CD4-positive, alpha-beta T cell treated with Interleukin-4 for 4 hours (primary cell): ENCODE measurements at places on chromosomes 2 and 18.

DNA sequence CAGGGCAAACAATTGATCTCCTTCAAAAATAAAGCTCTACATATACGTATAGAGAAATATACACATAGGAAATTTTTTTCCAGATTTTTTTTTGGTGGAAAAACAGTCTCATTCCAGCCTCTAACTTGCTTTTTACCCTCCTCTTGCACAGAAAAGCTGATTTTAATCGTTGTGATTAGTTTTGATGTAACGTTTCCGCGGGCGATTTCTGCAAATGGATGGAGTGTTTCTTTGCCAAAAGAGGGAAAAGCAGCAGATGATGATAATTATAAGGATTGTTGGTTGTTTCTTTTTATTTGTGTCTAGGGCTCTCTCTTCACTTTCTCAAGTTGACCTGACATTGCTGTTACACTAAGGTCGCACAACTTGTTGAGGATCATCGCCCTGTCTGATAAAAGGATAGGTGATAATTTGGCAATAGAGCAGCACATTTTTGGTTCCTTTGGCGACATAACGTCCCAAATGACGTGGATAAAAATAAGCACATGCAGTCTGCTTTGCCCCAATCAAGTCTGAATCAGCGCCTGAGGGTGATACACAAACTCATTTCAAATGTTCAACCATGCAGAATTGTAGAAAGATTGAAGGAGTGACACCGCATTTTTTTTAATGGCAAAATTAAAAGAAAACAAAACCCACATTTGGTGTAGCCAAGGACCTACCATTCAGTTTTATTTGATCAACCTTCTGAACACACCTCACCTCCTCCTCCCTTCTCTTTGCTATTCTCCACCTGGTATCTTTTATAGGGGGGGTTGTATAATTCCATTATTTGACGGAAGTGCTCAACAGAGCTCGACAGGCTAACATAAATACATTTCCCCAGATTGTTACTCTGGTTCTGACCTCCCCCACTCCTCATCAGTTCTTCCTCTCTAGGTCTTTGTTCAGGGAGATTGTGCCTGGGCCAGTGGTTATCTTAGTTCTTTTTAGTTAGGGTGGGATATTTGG lies 109.6 kb upstream of the KCTD1 start:
- DNase-seq: no peak

- peak; percentile 54 for DNase-seq
Measured at GRCh38 chr2:70919672-70920366, 15.9 kb upstream of the ATP6V1B1 start.

GRCh38 chr18:70732188-70732587 lies 443.3 kb downstream of the SOCS6 start:
- no peak for DNase-seq

- no peak for DNase-seq
Measured at GRCh38 chr2:65098741-65099140, 31.2 kb downstream of the RAB1A start.

DNA sequence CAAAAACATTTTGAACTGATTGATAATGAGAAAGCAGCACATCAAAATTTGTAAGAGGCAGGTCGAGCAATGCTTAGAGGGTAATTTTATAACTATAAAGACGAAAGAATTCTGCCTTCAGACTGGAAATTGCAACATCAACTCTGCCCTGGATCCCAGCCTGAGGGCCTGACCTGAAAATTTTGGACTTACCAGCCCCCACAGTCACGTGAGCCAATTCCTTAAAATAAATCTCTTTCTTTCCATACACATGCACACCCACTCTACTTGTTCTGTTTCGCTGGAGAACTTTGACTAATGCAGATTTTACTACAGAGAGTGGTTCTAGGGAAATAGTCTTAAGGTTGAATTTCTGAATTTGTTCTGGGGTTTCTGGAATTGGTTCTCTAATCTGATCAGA lies 14.6 kb upstream of the ACOXL start:
- DNase-seq: no peak

GRCh38 chr2:225319872-225320271 lies 79.6 kb upstream of the NYAP2 start:
- DNase-seq: no peak

- no peak for DNase-seq
Measured at GRCh38 chr18:34990597-34990996, 50.6 kb upstream of the MAPRE2 start.

DNA sequence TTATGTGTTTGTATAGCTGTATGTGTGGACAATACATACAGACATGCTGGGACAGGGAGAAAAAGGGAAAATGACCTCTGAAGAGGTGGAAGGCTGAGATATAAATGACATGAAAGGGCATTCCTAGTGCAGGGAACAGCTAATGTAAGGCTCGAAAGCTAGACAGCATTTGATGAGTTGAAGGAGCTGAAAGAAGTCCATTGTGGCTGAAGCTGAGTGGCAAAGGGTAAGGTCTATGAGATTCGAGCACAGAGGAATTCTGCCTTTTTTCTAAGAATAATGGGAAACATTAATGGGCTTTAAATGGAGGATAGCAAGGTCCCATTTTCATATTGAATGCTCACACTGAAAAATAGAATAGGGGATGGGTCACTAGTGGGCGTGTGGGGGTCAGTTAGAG lies 23.6 kb downstream of the ADD2 start:
- DNase-seq: no peak

DNA sequence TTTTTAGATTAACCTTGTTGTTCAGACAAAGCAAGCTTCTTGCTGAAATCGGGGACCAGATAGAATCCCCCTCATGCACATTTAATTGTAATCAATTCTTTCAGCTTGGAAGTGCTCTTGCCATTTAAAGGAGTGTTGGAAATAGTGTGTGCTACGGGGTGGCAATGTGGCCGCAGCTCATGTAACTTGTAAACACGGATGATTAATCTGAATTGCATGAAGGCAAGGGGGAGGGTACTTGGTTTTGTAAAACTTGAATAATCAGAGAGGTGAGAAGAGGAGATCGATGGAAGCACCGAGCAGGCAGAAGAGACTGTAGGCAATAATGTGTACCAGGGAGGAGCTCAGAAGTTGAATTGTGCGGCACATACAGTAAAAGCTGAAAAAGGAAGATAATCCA lies 273.5 kb downstream of the PTGR3 start:
- no peak for DNase-seq

GRCh38 chr2:146461068-146461467 lies 1383.8 kb upstream of the ACVR2A start:
- DNase-seq: no peak

- peak; percentile 42 for DNase-seq
Measured at GRCh38 chr2:7730449-7730848, 813.2 kb downstream of the RNF144A start.

DNA sequence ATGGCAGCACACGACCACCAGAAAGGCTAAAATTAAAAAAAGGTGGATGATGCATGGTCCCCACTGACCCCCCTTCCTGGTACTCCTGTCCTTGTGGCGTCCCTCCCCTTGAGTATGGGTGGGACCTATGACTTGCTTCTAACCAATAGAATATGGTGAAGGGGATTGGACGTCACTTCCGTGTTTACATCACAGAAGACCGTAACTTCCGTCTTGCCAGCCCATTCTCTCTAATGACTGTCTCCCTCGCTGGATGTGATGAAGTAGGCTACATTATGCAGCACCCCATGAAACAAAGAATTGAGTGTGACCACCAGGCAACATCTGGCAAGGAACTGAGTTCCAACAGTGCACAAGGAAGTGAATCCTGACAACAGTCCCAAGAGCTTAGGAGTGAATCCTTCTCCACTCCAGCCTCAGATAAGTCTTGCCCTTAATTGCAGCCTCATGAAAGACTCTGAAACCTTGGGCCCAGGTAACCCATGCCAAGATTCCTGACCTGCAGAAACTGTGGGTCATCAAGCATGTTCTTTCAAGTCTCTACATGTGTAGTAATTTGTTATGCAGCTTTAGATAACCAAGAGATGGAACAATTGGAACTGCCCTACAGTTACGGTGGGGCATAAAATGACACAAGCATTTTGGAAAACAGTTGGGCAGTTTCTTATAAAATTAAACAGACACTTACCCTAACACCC lies 80.1 kb upstream of the NPAS2 start:
- DNase-seq: no peak

GRCh38 chr2:114345246-114345645 lies 97.2 kb upstream of the DPP10 start:
- no peak for DNase-seq

- DNase-seq: no peak
Measured at GRCh38 chr2:28164280-28164801, 228.3 kb upstream of the FOSL2 start.

DNA sequence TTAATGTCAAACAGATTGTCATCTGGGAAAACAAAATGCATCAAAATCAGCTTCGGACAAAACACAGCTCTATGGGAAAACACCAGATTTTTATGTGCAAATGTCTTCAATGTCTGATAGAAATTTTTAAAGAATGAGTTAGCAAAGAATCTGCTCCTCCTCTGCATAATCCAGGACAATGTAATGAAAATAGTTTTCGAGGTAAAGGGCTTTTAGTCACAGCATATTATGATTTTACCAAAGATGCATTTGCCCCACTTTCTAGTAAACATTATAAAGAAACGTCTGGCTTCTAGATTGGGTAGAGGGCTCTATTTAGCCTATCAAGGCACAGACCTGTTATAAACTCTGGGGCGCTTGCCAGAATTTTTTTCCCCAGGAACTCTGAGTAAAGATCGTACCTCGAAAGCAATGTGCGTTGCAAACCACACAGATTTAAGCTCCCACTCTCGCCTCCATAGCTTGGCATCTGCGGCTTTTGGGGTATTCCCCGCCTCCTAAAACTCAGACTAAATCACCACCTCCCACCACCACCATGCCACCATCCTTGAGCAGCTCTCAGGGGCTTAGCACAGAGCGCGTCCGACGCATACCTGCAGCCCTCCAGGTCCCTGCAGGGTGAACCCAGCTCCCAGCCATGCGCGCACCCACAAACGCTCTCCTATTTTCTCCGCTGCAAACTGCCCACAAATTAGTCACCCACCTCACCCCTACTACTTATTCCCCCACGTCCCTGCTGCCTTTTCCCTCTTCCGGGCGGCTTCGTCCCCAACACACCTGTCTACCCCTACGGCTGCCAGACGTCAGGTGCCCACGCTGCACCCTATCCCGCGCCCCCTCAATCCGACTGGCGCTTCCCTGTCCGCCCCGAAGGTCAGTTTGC lies 829 bp downstream of the ACVR1C start:
- DNase-seq: peak; percentile 24

GRCh38 chr2:135791418-135792190 lies 45.4 kb downstream of the LCT start:
- no peak for DNase-seq

DNA sequence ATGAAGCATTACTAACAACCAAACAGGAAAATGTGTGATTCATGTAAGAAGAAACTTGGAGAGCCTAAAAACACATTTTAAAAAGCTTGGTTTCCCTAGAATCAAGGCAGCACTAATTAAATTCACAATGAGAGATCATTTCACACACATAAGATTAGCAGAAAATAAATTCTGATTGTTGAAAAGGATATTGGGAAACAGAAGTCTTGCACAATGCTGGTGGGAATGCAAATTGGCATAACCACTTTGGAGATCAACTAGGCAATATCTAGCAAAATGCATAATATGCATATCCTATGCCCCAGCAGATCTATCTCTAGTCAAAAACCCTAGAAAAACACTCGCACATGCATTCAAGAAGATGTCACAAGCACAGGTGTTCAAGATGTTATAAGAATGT lies 75.3 kb upstream of the SIX3 start:
- no peak for DNase-seq

DNA sequence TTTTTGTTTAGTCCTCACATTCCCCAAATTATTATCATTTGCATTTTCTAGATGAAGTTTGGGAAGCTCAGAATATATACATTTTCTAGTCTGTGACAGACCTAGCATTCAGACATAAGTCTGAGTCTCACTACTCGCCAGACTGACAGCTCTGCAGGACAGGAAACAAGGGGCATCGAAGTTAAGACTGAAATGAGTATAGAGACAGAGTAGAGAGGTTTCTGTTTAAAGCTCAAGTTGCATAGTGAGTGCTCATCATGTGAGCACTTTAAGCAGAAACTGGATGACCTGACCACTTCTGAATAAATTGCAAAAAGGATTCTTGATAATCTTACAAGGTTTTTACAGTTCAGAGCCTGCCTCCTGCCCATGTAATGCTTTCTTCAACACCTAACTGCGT lies 1.1 kb downstream of the HADHB start:
- DNase-seq: no peak

DNA sequence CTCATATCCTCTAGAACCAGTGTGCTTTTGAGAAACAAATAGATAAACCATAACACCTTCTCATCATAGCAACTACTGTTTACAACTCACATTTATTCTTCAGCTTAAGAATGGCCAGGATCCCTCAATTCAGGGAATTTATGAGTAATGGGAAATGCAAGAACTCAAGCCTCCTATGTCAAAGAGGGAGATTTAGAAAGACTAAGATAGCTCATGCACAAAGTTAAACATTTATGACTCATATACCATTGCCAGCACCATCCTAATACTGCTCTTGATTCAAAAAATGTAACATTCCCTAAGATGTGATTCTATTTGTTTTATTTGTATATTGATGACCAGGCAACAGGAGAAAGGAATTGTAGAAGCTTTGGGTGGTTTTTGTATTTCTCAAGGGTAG lies 172.8 kb downstream of the CYP26B1 start:
- DNase-seq: no peak

DNA sequence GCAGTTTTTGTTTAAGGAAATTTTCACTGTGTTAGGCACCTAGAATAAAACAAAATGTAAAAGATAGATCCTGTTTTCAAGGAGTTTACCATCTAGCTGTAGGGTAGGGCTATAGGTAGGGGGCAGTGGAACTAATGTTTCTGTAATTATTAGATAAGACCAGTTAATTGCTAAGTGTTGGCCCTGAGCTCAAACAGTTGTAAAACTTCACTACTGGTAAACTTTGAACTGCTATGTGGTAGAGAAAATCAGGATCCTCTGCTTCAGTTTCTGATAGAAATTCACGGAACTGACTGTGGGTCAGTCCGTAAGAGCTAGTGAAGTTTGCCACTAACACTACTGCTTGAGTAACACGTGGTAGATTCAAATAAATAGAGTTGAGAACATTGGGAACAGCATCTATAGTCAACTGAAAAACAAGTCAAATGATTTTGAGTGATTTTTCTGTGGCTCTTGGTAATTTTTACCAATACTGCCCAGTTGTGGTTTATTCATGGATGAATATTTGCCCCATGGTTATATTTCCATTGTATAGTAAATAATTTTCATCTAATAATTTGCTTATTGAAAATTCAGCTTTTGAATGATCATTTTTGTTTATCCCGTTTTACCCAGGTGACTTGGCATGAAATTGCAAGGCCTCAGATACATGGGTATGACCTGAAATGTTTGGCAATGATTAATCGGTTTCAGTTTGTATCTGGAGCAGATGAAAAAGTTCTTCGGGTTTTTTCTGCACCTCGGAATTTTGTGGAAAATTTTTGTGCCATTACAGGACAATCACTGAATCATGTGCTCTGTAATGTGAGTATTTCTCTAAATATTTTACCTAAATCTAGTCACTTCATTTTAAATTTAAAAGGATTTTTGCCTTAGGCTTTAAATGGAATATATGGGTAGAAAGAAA lies 26.4 kb downstream of the ELP2 start:
- no peak for DNase-seq
